ENCODE measurements at places on chromosomes 2 and 18.

DNA sequence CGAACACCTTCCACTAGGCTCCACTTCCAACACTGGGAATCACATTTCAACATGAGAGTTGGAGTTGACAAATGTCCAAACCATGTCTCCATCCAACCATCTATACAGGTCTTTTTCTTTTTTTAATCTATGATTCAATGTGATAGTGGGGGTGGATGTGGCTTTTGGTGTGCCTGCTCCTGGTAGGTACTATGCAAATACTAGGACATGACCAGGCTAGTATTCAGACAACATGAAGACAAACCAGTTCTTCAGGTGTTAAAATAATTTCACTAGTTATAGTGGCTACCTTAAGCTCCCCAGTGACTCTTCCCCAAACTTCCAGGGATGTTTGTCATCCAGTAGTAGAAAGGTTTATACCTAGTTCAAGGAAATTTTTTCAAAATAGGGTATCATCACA is 387.5 kb downstream of the CDH2 start:
- no peak for DNase-seq

- DNase-seq: no peak
Measured at GRCh38 chr18:63908858-63909257, 1.1 kb downstream of the SERPINB10 start.

DNA sequence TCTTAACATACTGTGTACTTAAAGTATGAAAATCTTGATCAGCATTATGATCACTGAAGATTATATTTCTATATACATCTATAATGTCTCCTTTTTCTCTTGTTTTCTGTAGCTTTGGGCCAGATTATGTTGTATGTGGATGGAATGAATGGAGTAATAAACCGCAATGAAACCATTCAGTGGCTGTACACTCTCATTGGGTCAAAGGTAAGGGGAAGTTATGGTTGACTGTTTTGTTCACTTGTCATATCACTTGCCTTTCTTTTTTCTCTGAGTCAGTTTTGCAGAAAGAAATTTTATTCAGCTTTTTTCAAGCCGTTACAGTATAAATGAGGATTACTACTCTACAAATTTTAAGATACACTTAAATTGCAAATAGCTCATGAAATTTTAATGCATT is 252.5 kb downstream of the TPGS2 start:
- DNase-seq: no peak

- DNase-seq: no peak
Measured at GRCh38 chr2:197097578-197098366, 171.3 kb upstream of the PGAP1 start.

DNA sequence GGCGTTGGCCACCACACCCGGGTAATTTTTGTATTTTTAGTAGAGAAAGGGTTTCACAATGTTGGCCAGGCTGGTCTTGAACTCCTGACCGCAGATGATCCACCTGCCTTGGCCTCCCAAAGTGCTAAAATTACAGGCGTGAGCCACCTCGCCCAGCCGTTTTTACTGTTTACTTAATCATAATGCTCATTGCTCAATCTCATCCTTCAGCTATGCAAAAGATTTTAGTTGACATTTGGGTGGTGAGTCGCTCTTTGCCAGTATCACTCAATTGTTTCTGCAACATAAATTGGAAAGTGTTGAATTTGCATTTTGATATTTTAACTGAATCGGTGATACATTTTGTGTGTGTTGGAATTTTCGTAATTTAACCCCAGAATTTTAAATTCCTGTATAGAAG is 7.8 kb upstream of the ZNF532 start:
- DNase-seq: no peak

DNA sequence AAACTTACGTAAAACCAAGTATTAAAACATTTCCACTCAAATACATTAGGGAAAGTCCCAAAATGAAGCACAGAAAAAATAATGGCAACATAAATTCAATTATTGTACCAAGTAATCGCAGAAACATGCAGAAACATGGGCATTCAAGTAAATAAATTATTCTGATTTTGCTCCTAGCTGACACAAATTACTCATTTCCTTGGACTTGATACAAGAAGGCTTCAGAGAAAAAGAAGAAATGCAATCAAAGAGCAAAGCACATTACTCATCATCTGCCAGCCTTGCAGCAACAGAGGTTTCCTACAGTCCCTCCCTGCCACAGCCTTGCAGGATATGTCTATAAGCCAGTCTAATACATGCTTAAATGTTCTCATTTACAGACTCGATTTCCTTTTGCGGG is 439.8 kb upstream of the LYPD1 start:
- DNase-seq: no peak

- no peak for DNase-seq
Measured at GRCh38 chr2:1791685-1792435, 47.5 kb upstream of the PXDN start.

GRCh38 chr2:11305338-11305737 is 39.1 kb downstream of the ROCK2 start:
- no peak for DNase-seq

DNA sequence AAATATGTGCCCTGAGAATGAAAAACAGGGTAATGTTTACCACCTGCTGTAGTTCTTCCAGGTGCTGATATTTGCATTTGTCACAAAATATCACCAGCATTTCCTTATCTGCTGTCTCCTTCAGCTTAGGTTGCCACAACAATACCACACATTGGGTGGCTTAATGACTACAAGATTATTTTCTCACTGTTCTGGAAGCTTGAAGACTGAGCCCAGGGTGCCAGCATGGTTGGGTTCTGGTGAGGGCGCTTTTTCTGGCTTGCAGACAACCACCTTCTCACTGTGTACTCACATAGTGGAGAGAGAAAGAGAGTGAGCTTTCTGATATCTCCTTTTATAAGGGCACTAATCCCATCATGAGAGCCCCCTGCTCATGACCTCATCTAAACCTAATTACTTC is 407.5 kb upstream of the RGPD4 start:
- DNase-seq: no peak

DNA sequence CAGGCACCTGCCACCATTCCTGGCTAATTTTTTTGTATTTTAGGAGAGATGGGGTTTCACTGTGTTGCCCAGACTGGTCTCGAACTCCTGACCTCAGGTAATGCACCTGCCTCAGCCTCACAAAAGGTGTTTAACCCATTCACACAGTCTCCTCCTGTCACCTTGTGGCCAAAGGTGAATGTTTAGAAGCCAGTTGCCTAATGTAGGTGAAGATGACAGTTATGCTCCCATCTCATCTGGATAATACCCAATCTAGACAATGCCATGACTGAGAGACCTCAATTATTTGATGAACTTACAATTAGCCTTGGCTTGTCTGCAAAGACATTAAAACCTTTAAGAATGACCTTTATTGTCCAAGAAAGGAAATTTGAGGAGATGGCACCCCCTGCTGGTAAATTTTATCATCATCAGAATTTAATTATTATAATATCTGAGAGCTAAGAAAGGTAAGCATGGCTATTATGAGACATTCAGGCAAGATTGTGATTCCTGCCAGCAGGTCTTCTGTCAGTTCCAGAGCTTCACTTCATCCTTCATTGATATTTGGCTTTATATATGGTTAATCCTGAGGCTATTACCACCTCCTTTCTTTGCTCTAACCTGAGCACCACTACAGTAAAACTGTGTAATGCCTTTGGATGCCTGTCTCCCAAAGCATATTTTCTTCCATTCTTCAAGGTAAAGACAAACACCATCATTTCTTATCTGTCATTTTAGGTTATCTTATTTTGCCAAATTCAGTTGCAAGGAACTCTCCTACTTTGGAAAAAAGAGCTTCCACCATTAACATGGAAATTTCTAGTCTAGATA is 117.6 kb downstream of the FAM124B start:
- no peak for DNase-seq

DNA sequence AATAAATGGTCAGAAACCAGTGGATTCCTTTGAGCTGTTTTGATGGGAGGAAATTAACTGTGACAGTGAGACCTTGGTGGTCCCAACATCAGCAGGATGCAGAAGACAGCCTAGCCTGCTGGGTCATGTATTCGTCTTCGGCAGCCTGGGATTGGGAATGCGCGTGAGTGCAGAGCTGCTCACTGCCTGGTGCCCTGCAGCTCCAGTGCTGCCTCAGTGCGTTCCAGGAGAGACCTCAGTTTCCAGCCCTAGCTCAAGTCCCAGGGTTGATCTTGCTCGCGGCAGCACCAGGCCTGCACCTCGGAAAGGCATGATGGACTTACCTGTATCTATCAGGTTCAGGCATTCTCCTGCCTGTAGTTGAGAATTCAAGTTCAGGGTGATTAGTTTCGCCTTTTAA is 203.9 kb downstream of the SH3RF3 start:
- DNase-seq: no peak

DNA sequence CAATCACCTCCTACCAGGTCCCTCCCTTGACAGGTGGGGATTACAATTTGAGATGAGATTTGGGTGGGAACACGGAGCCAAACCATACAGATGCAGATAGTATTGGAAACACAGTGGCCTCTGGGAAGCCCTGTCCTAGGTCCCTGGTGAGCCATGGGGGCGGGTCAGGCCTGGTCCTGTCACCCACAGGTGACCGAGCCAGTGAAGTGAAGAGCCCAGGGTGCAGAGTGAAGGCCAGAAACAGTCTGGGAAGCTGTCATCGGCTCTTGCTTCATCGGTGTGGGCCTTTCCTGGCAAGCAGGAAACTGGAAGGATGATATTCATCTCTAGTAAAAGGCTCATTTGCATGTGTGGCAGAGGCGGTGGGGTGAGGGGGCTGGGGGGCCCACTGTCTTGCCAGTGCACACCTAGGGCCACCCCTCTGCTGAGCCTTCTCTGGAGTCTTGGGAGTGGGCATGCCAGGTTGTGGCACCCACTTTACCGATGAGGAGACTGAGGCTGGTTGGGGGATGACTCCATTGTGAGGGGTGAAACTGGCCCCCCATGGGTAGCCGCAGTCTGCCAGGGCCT is 290.6 kb downstream of the NDUFA10 start:
- peak; percentile 40 for DNase-seq

DNA sequence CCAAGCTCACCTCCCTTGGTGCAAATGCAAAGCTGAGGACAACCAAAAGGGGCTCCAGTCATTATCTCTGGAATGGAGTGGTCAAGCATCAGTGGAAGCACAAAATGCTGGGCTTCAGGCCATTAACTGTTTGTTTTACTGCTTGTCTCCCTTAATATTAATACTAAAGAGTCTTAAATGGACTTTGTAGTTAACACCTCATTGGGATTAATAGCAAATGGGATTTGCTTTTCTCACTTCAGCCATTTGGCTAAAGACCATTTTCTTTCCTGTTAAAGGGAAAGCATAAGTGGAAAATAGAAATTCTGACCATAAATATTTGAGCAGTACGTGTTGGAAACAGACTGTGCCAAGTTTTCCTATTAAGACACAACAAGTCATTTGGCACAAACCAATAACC is 154.4 kb downstream of the DNER start:
- DNase-seq: no peak

- DNase-seq: no peak
Measured at GRCh38 chr18:9184998-9185613, 48.5 kb downstream of the ANKRD12 start.

GRCh38 chr2:24658531-24659202 is 134.5 kb downstream of the PTRHD1 start:
- no peak for DNase-seq

GRCh38 chr18:33835419-33835818 is 257.4 kb downstream of the ASXL3 start:
- DNase-seq: no peak

Data from upper lobe of left lung (tissue), 6 donors.